ENCODE measurements at places on chromosomes 1 and 21. TPM values are rescaled to one million over a fixed set of nuclear protein-coding genes. Genes with fewer than 3 reads are reported as not detected.

- DNase-seq = peak; percentile 74
Observed at GRCh38 chr1:39378377-39378776, 113.1 kb upstream of the BMP8A start.

- DNase-seq = no peak
Observed at GRCh38 chr1:184199036-184199435, 147.5 kb downstream of the TSEN15 start.

Gene ADAM30
- not detected for total RNA-seq

Gene ADORA3
- not detected for total RNA-seq

Gene S100B
- not detected for total RNA-seq

DNA sequence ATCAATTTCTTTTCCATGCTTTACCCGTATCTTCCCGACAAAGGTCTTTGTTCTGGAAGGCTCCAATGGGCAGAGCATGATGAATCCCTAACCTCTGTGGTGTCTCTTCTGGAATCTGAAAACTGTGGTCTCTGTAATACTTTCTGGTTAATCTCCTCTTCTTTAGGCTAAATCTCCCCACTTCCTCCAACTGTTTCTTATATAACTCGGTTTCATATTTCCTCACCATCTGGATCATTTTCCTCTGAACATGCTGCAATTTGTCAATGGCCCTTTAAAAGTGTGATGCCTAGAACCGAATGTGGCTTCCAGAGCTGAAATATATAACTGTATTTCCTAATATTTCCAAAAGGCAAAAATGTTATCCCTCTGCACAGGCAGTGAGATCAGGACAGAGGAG, 66.1 kb downstream of the ALG14 start:
- DNase-seq = no peak

- DNase-seq = no peak
Observed at GRCh38 chr1:92458146-92458545, 28.6 kb downstream of the GFI1 start.

DNA sequence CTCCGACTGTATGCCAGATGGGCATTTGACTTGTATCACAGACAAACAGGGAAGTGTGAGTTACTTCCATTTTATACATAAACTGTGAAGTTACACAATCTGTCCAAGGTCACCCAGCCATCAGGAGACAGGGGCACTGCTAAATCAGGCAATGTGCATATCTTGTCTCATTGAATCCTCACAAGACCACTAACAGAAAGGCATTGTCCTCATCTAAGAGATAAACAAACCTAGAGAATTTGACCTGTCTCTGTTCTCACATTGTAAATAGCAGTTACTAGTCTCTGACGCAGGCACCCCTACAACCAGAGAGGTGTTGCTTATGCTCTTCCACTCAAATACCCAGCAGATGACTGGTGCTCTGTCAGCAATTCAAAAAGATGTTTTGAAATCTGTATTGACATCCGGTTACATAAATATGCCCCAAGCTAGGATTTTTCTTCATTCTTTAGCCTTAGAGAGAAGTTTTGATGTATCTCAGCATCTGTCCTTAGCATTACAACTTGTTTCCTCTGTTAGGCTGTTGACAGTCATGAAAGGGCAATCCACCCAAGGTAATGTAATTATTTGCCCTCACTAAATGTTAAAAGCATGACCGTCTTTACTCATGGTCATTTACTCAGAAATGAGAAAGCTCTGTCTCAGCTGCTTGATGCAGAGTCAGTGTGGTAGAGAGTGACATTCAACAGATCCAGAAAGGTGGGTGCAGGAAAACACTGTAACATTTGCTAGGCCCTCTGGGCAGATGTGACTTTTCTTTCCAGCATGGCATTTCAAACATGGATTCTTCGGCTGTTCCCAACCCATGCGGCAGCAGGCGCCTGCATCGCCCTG, 51.9 kb upstream of the ZNF326 start:
- no peak for DNase-seq

- no peak for DNase-seq
Observed at GRCh38 chr1:33680281-33680840, 183.5 kb upstream of the HMGB4 start.

DNA sequence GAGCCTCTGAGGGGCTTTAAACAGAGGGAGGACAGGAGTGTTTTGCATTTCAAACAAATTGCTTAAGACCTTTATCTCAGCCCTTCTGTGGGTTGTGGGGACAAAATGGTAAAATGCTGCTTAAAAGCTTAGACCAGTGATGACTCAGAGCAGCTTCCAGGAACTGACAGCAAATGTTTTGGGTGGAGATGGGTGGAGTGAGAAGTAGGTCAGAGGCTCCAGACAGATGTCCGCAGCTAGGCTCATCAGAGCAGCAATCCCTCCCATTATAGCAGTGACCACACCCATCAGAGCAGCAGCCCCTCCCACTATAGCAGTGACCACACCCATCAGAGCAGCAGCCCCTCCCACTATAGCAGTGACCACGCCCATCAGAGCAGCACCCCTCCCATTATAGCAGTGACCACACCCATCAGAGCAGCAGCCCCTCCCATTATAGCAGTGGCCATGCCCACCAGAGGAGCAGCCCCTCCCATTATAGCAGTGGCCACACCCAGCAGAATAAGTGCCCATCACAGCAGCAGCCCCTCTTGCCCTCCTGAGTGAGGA, 532.2 kb downstream of the MATN1 start:
- peak; percentile 73 for DNase-seq

GRCh38 chr1:240044620-240045019, 47.1 kb upstream of the FMN2 start:
- DNase-seq = no peak

Gene ZNF670
- 10.9 TPM for total RNA-seq

- DNase-seq = no peak
Observed at GRCh38 chr21:40788635-40789034, 58.3 kb downstream of the DSCAM start.

DNA sequence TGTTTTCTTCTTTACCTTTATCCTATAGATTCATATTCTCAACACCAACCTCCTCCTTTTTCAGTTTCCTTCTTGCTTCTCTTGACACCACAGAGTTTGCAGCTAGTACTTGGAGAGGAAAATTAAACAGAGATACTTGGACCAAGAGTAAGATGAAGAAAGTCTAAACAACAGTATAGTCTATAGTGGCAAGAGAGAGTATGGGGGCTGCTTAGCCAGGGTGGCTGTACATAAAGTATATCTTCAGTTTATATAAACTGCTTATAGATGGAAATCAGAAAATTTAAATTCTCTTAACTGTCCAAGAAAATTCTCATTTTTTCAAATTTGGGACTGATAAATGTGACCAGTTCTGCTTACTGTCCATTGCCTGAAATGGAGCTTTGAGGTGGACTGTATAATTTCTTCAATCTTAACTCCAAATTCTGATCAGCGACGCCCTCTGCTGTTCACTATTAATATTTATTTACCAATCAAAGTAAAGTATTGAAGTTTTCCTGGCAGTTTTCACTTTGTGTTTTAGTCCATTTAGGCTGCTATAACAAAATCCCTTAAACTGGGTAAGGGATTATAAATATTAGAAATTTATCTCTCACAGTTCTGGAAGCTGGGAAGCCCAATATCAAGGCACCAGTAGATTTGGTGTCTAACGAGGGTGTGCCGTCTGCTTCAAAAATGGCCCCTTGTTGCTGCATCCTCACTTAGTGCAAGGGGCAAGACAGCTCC, 14.8 kb upstream of the METTL18 start:
- DNase-seq = no peak

GRCh38 chr1:93680420-93681100, 1.1 kb downstream of the BCAR3 start:
- peak; percentile 94 for DNase-seq

- no peak for DNase-seq
Observed at GRCh38 chr1:184562806-184563205, 176.0 kb downstream of the C1orf21 start.

- DNase-seq = no peak
Observed at GRCh38 chr1:117897551-117897950, 31.9 kb downstream of the GDAP2 start.

Gene PGLYRP3
- total RNA-seq = not detected

DNA sequence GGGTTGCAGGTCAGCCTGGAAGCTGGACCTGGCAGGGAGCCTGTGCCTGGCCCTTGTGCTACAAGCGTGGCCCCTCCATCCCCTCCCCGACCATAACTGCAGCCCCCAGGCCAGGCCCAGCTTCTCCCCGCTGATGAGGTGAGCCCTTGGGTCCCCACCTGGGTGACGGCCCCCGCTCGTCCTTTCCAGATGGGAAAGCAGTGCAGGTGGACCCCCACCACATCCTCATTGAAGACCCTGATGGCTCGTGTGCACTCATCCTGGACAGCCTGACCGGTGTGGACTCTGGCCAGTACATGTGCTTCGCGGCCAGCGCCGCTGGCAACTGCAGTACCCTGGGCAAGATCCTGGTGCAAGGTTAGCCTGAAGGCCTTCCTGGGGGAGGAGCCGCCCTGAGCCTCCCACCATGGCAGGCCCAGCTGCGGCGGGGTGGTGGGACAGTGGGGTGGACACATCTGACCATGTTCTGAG, 56.9 kb downstream of the TRIM11 start:
- peak; percentile 33 for DNase-seq

DNA sequence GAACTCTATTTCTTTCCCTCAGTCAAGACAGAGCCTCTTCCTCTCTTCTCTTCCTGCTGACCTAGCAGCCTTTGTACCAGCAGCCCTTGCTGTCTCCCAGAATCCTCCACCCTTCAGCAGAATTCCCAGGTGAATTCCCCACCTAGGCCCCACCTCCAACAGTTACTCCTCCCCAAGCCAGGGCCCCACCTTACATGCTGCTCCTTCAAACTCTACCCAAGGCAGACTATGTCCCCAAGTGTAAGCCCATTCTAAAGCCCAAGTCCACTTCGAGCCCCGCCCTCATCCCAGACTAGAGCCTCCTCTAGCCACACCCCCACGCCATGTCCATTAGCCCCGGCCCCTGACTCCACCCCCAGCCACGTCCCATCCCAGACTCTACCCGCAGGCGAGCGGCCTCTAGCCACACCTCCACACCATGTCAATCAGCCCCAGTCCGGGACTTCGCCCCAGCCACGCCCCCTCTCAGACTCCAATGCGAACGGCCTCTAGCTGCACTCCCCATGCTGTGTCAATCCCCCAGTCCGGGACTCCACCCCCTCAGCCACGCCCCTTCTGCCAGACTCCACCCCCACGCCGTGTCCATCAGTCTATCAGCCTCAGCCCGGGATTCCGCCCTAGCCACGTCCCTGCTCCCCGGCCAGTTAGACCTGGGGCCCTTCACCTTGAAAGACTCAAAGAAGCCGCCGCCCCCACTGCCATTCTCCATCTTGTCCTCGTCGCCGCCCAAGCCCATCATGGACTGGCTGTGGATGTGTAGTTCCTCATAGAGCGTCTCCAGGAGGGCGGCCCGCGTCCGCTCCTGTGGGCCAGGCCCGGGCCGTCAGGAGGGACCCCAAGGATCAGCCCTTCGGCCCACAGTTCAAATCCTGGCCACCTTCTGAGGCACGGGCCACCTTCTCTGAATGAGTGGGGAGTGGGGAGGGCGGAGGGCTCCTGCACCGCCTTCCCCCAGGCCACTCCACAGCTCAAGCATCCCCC, 61.3 kb downstream of the RAP1GAP start:
- peak; percentile 100 for DNase-seq

Gene TMPRSS15
- total RNA-seq = 0.25 TPM

DNA sequence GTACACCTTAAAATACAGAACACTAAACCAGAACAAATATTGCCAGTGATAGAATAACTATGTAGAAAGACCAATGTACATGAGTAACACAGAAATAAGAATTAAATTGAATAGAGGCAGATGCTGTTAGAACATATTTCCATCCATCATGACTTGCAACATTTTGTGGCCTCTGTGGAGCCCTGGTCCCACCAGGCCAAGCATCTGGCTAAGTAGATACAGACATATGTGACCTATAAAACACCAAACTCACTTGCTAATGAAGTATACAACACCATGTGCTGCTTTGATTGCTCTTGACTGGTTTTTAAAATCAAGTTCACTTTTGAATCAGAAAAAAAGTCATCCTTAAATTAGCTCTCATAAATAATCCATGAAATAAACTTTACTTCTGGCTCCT, 20.5 kb downstream of the SLC19A2 start:
- no peak for DNase-seq

Gene MAP3K7CL
- not detected for total RNA-seq

Gene PTPRU
- total RNA-seq = 73.1 TPM

Gene MRPL9
- 115 TPM for total RNA-seq

Gene CASQ1
- 0.56 TPM for total RNA-seq

DNA sequence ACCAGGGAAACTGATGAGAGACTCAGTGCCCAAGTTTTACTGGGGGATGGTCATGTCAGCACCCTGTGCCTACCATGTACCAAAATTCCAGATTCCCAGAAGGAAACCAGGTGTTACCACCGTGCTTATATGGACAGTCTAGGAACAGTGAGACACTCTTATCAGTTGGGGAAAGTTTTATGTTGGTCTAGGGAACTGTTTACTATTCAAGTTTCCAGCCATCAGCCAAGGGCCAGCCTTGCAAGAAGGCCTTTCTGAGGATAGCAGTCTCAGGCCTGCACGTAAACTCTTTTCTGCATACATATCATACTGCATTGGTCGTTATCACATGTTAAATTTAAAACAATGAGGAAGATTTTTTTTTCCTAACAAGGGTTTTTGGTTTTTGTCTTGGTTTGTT, 12.6 kb downstream of the TMEM269 start:
- DNase-seq = no peak

GRCh38 chr1:34694383-34694782, 60.5 kb upstream of the GJB5 start:
- no peak for DNase-seq

GRCh38 chr1:88697503-88697902, 13.4 kb downstream of the PKN2 start:
- no peak for DNase-seq

Gene GNAT2
- not detected for total RNA-seq

Gene LGR6
- total RNA-seq = 2.0 TPM

Gene GCSAML
- not detected for total RNA-seq

DNA sequence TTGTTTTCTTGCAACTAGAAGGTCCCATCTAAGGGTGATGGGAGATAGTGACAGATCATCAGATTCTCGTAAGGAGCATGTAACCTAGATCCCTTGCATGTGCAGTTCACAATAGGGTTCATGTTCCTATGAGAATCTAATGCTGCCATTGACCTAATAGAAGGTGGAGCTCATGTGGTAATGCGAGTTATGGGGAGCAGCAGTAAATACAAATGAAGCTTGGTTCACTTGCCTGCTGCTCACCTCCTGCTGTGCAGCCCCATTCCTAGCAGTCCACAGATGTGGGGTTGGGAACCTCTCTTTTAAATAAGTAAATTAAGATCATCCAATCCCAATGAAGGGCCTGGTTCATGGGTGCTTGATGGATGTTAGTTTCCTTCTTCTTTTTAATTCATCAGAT, 148.7 kb upstream of the ATP1B1 start:
- no peak for DNase-seq

Gene CRYAA
- not detected for total RNA-seq

DNA sequence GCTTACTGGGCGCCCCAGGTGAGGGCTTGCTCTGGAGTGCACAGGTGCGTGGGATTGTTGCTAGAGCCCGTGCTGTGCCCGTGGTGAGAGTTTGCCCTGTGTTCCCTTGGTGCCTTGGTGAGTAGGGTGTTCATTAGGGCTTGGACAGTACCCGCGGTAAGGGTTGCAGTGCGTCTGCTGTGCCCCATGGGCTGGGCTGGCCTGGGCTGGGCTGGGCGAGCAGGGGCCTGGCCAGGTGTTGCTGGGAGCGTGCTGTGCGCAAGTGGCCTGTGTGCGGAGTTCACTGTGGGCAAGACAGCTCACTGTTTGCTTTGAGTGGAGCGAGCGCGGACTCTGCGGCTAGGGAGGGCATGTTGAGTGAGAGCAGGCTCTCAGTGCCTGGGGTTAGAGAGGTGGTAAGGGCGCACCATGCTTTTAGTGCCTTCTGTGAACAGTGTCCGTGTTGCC, 725 bp downstream of the CR1L start:
- DNase-seq = no peak

Measured in endodermal cell (in vitro differentiated cells).